RCC 7860 (cell line): ENCODE measurements at places on chromosomes 1 and 21.
A peak's percentile ranks its signal among the peaks of the same experiment; 100 is the strongest.

DNA sequence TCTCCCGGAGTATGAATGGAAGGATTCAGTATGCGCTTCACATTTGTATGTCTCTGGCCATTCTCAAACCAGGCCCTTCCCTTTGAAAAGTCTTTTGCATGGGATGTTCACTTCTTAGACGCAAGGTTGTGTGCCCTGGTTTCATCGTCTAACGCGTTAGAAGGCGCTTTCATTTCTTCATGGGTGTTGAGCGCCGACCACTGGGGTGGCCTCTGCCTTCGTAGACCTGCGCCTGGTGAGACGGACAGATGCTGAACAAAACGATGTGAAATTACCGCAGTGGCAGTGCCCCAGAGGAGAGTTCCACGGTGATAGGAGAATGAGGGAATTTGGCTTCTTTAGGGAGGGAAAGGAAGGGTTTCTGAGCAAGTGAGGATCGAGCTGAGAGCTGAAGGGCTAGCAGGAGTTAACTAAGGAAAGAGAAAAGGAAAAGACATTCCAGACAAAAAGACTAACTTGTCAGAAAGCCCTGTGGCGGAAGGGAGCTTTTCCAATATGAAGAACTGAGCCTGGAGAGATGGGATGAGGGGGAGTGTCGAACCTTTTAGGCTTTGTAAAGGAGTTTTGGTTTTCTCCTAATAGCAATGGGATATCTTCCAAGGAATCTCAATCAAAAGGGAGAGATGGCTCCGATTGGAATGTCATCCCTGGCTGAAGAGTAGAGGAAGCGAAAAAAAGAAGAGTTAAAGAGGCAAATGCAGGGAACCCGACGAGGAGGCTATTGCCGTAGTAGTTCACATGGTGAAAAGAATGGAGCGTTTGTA is 951 bp downstream of the GGPS1 start:
- DNase-seq: peak; percentile 16

DNA sequence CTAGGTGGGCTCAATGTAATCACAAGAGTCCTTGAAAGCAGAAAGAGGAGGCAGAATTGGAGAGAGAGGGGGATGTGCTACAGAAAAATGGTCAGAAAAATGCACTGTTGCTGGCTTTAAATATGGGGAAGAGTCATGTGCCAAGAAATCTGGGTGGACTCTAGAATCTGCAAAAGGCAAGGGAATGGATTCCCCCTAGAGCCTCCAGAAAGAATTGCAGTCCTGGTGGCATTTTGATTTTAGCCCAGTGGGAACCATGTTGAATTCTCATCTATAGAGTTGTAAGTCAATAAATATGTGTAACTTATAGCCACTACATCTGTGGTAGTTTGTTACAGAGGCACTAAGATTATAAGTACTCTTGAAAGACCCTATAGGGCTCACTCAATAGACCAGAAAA is 210.3 kb downstream of the ASTN1 start:
- no peak for DNase-seq

DNA sequence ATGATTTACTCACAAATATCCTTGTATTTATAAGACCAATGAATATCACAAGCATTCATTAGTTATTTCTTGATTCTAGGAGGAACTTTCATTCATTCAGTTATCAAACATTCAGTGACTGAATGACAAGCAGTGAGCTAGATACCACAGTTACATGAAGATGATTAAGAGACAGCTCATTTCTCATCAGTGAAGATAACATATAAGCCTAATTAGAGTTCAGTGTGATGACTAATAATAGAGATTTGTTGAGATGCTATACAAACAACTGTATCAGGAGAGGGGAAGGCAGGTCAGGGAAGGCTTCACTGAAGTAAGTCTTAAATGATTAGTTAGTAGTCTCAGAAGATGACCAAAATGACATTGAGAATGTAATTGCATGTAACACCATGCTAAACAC is 14.6 kb upstream of the C1orf105 start:
- DNase-seq: no peak

DNA sequence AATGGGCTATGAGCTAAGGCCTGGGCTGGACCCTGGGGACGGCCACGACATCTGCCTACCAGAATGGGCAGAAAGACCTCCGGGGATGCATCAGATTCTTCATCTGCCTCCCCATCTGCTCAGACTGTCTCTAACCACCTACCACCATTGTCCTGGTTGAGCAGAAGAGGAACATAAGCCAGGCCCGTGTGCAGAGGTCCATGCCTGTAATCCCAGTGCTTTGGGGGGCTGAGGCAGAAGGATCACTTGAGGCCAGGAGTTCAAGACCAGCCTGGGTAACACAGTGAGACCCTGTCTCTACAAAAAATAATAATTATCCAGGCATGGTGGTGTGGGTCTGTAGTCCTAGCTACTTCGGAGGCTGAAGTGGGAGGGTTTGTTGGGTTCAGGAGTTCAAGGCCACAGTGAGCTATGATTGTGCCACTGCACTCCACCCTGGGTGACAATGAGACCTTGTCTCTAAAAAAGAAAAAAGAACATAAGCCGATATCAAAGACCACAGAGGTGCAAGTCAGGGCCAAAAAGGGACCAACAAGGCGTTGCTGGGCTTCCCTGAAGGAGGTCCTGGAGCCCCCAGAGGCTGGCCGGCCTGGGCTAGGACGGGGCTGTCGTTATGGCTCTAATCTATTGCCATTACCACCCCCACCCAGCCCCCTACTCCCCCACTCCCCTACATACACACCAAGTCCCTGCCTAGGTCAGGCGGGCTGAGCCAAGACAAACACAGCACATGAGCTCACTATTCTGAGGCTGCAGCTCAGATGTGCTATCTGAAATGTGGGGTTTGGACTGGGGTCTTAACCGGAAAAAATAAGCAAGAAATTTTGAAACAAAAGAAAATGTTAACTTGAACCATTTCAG is 239.2 kb upstream of the RAB4A start:
- DNase-seq: no peak

GRCh38 chr21:31479714-31480113 is 135.7 kb upstream of the TIAM1 start:
- DNase-seq: no peak

GRCh38 chr1:110210604-110211495 is 736 bp downstream of the KCNC4 start:
- no peak for DNase-seq

DNA sequence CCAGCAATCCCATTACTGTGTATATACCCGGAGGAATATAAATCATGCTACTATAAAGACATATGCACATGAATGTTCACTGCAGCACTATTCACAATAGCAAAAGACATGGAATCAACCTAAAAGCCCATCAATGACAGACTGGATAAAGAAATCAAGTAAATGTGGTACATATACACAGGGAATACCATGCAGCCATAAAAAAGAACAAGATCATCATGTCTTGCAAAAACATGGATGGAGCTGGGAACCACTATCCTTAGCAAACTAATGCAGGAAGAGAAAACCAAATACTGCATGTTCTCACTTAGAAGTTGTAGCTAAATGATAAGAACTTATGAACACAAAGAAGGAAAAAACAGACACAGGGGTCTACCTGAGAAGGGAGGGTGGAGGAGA is 6.4 kb upstream of the ANGPTL3 start:
- DNase-seq: no peak

- no peak for DNase-seq
These were observed 36.2 kb downstream of the CAMK2N1 start for GRCh38 chr1:20449735-20450311.

- DNase-seq: peak; percentile 32
These were observed 45.6 kb downstream of the ZNF281 start for GRCh38 chr1:200364091-200364759.

- no peak for DNase-seq
These were observed 7.9 kb upstream of the CLDN14 start for GRCh38 chr21:36487641-36488307.

- DNase-seq: no peak
These were observed 7.4 kb downstream of the CFAP410 start for GRCh38 chr21:44331650-44332307.

- no peak for DNase-seq
These were observed 14.9 kb upstream of the LIN28A start for GRCh38 chr1:26395754-26396153.

GRCh38 chr1:174297351-174297750 is 138.0 kb downstream of the RABGAP1L start:
- DNase-seq: no peak
